Neural crest cell (in vitro differentiated cells): ENCODE measurements at places on chromosomes 6 and 20.

DNA sequence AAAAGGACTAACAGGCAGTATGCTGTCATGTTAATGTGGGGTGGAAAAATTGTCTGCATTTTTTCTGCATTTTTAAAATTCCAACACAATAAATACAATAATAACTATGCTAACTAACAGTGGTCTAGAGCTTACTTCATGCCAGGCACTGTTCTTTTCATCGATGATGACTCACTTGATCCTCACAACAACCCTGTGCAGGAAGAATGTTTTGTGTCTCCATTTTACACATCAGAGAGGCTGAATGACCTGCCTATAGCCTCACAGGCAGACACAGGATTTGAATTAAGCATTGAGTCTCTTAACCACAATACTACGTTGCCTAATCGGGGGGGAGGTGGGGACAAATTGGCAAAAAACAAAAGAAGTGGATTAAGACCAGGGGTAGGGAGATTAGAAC lies 26.9 kb upstream of the FANCE start:
- DNase-seq: no peak

GRCh38 chr6:144659202-144660182 lies 374.4 kb downstream of the UTRN start:
- peak; percentile 20 for DNase-seq

- no peak for DNase-seq
Observed at GRCh38 chr6:106411056-106411455, 50.5 kb downstream of the CRYBG1 start.

- no peak for DNase-seq
Observed at GRCh38 chr6:141117874-141118273, 1014.9 kb upstream of the GJE1 start.

DNA sequence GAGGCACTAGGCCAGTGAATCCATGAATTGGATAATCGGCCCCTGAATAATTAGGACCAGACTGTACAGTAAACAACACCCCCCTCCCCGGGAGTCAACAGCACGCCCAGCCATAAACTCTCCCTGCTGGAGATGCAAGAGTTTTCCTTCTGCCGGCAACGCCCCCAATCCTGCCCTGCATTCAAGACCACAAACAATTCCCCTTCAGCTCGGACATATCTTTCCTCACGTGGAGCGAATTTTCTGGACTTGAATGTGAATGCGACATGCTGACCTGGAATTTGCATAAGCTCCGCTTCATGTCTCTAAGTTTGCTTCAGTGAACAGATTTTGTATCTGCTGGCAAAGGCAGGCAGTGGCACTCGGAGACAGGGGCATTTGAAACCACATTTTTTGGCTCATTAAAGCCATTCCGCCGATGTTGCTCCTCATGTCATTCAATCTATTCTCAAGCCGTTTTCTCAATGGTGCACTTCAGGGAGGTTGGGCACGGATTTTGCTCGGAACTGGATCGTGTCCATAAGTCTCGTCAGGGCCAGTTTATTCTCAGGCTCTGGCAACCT lies 38.0 kb upstream of the GMPR start:
- DNase-seq: no peak

GRCh38 chr6:136226674-136227377 lies 23.3 kb downstream of the MTFR2 start:
- no peak for DNase-seq

GRCh38 chr20:47489448-47489872 lies 12.2 kb upstream of the NCOA3 start:
- DNase-seq: no peak

DNA sequence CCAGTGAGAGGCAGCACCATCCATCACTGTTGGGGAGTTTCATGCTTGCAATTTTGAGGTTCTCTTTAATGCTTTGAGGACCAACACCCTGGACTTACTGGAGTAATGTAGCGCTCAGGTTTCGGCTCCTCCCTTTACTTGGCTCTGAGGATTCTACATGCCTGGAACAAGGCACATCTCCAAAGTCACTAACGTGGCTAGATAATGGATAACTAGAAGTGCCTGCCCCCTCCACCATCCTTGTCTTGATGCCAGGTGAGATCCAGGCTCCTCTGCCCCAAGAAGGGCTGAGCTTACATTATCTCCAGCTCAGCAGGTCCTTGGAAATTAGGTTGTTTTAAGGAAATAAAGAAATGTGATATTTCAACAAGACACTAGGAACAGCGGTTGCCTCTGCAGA lies 75.5 kb upstream of the ZNFX1 start:
- no peak for DNase-seq

GRCh38 chr20:45372646-45373352 lies 5.3 kb downstream of the TP53TG5 start:
- DNase-seq: no peak

- DNase-seq: no peak
Observed at GRCh38 chr20:11582060-11582459, 335.6 kb upstream of the BTBD3 start.

DNA sequence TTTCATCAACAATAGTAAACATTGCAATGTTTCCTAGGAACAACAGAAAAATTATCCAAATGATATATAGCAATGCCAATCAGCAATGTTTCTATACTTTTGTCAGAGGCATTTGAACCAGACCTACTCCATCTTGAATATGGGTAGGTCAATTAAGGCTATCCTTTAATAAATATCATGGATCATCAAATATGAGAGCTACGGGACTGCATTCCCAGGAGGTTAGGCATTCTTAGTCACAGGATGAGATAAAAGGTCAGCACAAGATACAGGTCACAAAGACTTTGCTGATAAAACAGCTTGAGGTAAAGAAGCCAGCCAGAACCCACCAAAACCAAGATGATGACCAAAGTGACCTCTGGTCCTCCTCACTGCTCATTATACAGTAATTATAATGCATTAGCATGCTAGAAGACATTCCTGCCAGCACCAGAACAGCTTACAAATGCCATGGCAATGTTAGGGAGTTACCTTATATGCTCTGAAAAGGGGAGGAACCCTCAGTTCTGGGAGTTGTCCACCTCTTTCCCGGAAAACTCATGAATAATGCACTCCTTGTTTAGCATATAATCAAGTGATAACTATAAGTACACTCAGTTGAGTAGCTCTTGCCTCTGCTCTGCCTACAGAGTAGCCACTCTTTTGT lies 8.6 kb upstream of the SERPINB6 start:
- DNase-seq: no peak

- DNase-seq: no peak
Observed at GRCh38 chr6:129920103-129920798, 59.1 kb upstream of the TMEM244 start.

DNA sequence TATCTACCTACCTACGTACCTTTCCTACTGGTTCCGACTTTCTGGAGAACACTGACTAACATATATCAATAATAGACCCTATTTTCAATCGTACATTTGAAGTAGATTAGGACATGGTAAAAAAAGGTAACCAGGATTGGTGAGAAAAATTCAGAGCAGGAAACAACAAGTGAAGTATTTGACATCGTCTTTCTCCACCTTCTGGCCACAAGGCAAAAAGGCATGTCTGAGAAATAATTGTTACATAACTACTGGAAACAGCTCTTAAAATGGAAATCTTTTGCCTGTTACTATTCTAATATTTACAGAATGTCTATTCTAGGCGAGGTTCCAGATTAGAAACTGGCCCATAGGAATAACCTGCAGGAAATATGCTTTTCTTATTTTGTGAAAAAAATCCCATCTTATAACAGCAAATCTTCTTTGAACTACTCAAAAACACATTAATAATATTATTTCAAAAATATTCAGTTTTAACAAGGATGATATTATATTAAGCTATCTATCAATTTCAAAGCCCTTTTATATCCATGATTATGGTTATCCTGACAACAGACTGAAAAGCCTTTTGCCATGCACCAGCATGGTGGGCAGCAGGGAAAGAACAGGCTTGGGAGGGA lies 80.8 kb downstream of the RCAN2 start:
- no peak for DNase-seq

DNA sequence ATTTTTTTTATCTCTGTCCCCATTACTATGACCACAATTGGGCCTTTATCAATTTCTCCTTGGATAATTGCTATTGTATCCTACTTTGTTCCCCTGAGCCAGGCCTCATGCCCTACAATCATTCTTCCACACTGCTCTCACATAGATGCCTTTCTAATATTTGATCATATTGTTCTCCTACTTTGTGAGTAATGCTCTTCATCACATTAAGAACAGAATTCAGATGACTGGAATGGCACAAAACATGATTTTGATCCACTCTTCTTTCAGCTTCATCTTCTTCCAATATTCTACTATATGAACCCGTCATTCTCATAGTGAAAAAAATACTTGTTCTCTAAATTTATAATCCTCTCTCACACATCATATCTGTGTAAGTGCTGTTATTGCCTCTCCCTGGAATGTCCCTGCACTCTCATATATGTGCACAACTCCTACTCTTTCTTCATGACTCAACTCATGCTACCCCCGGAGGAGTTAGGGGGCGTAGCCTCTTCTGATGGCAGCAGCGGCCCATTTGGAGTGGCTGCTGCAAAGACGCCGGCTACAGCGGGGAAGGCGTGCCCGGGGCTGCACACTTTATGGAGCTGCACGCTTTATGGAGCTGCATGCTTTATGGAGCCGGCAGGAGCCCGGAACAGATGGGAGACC lies 25.3 kb upstream of the HACE1 start:
- no peak for DNase-seq

DNA sequence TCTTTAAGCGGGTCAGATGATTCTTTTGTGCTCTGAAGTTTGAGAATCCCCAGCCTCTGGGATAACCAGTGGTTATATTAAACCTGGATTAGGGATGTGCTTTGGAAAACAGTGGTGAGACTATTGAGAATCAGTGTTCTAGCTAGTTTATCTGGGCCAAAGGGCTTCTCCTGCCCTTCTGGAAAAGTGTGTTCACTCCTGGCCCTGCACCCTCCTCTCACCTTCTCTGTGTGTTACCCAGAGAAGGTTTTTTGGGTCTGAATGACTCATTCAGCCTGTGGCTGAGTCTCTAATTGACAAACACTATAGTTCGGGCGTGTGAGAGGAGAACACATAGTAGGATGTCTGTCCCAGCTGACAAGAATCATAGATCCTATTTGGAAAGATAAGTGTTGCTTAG lies 66.7 kb downstream of the LRRC1 start:
- DNase-seq: no peak

DNA sequence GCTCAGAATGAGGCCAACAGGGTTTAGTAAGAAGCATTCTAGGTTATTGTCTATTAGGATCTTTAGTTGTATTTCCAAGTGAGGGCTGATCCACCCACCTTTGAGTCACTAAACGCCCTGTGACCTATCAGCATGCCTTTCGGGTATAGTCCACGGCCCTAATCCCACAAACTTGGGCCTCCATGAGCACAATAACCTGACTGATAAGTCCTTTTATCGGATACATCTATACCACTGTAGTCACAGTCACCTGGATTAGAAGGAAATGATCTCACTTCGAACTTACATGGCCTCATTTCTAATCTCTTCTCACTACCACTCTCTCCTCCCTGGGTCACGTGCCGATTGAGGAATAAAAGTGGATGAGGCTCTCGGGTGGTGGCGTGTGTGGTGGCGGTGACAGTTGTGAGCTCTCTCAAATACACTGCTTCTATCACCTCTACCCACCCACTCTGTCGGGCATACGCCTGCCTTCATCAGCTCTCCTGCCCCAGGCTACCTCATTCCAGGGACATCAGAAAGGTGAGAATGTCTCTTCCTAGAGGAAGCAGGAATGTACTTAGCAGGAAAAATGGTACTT lies 65.2 kb downstream of the TRAM2 start:
- no peak for DNase-seq

GRCh38 chr6:14070457-14070856 lies 47.1 kb upstream of the CD83 start:
- no peak for DNase-seq

DNA sequence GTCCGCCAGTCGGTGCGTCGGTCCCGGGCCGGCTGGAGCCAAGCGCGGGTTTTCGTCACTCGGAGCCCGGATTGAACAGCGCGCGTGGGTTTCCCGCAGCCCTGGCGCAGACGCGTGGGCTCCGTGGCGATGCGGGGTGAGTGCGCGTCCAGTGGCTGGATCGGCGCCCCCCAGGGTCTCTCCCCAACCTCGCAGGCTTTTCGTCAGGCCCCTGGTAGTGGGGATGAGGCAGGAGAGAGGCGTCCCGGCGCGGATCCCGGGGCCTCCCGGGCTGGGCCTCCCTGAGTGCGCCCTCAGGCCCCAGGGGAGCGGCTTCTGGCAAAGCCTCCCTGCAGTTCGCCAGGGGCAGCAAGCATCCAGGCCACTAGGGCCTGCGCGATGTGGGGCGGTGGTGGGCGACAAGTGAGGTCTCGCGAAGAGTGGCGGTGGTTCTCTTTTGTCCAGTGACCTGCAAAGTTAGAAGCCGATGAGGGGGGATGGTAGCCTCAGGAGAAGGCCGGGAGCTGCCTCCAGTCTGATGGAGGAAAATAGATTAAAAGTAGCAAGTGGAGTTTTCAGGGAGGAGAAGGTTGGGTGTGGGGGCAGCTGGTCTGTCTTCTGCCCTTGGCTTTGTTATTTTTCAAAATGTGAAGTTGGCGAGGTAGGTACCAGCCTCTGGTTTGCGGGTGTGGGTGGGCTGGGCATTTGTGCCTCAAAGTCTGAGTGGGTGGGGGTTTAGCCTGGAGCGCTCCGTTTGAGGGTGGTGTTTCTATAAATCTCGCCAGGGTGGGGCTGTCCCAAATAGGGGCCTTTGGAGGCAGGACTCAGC lies 1.6 kb downstream of the TOX2 start:
- no peak for DNase-seq

DNA sequence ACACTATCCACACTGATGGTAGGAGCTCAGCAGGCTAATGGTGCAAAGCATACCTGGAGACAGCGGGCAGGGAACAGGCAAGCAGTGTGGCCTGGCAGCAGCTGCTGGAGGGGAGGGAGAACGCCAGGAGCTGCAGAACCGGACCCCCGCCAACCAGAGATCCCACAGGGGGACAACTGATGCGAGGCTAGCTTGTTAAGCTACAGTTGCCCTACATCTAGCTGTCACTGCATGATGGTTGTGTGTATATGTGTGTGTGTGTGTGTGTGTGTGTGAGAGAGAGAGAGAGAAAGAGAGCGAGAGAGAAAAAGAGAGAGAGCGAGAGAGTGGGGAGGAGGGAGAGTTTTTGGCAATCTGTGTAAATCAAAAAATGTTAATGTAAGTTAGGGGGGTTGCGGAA lies 69.7 kb upstream of the NHSL1 start:
- DNase-seq: no peak

- no peak for DNase-seq
Observed at GRCh38 chr6:100988391-100988984, 107.4 kb upstream of the ASCC3 start.

GRCh38 chr6:79076160-79076559 lies 1.9 kb downstream of the PHIP start:
- no peak for DNase-seq
